ENCODE measurements at places on chromosomes 4 and X. TPM values are rescaled to one million over a fixed set of nuclear protein-coding genes. Genes with fewer than 3 reads are reported as not detected.

DNA sequence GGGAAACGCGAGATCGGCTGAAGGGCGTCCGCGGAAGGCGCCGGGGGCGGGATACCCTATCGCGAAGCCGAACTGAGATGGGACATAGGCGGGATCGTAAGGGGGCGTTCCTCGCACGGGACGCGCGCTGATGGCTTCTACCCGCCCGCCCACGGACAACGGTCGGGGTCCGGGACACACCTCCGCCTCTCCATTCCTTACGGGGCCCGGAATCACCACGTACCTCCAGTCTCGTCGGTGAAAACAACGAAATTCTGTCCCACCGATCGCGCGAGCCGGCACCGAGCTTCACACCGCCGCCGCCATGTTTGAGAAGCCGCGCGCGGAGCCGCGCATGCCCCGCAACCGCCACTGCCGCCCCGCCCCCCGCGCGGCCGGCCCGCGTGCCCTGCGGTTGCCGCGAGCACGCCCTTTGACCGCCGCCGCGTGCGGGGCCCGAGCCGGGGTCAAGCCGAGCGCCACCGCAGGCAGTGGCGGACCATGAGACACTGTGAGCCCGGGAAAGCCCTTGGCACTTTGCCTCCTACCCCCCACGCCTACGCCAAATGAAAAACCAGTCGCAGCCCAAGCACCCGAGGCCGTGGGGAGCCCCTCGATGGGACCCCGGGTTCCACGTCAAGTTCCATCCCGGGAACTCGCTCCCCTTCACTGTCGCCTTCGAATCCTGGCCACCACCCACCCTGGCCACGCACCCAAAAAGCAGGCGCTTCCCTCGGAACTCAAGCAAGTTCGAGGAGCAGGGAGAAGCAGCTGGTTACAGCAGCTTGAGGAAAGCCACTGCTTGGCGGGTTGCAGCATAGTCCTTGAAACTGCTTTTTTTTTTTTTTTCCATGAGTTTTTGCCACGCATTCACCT, at the start of gene SCML2:
TSS of gene SCML2 (minus strand) at position 320 of the 855 bp plus-strand sequence. CDS start 20,617 bp downstream, outside the sequence.
- peak; percentile 33 for DNase-seq
- no peak within 1 kb of the TSS for H3K27ac ChIP-seq
- peaks cover 22% of the 10 kb centered on the region for H3K27me3 ChIP-seq
- H3K4me3 ChIP-seq: peak within 1 kb of the TSS; percentile 39
- no peaks in the 10 kb centered on the region for H3K36me3 ChIP-seq
- H3K4me1 ChIP-seq: no peaks in the 10 kb centered on the region

Gene FAM9B
- not detected for total RNA-seq

DNA sequence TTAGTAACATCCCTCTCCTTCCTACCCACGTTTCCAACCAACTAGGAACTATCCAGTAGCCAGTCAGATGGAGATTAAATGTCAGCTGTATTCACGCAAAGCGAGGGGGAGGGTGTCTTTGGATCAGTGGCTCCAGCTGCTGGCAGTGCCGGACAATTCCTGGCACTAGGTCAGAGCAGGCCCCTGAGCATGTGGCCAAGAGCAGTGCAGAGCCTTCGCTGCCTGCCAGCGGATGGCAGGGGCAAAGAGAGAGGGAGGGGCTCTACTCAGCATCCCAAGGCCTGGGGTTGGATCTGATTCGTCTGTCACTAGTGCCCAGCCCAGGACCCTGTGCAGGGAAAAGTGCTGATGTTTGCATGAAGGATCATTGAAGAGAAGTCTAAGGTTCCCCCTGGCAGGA, 28.7 kb upstream of the JAKMIP1 start:
- H3K27me3 ChIP-seq: peaks cover 25% of the 10 kb centered on the region
- no peak overlapping the region for H3K27ac ChIP-seq
- H3K36me3 ChIP-seq: no peaks in the 10 kb centered on the region
- no peaks in the 10 kb centered on the region for H3K4me1 ChIP-seq

Gene NXF2B
- not detected for total RNA-seq

- H3K36me3 ChIP-seq: no peaks in the 10 kb centered on the region
- H3K4me1 ChIP-seq: no peaks in the 10 kb centered on the region
- no peak overlapping the region for H3K27ac ChIP-seq
- H3K4me3 ChIP-seq: no peak overlapping the region
- no peaks in the 10 kb centered on the region for H3K27me3 ChIP-seq
Measured at GRCh38 chr4:176668324-176668723, 124.4 kb downstream of the VEGFC start.

- DNase-seq: no peak
- H3K4me3 ChIP-seq: no peak overlapping the region
- H3K27me3 ChIP-seq: no peaks in the 10 kb centered on the region
- H3K27ac ChIP-seq: no peak overlapping the region
Measured at GRCh38 chr4:150070464-150071170, 7.6 kb upstream of the DCLK2 start.

DNA sequence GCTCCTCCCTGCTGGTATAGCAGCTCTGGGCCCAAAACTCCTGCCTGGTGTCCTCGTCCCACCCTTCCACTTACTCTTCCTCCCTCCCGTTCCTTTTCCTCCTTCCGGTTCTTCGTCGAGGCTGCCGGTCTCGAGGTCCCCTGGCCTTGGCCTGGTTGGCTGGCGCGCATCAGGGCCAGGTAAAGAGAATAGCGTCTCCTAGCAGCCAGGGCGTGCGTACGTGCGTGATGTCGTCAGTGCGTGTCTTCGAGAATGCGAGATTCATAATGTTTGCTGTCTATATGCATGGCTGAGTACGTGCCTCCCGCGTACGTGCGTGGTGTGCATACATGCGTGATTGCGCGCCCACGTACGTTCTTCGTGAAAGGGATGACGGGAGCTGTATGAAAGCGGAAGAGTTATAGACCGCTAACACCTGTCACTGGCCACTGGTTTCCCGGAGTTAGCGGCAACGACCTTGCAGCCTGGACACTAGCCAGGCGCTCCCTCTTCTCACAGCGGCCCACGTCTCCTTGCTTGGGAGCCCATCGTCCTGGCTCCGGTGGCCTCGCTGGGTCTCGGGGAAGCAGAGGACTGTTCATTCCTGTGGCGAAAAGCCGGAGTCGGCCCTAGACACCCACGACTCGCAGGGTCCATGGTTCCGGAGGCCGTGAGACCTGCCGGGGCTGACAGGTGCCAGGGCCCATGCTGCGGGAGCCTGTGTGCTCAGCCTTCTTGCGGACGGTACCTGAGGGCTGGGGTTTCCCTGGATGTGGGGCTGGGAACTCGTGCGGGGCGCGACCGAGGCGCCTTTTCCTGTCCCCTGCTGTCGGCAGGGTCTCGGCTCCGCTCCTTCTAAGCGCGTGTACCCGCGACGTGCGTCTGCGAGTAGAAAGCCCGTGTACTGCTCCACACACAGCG, at the start of gene EOLA1:
TSS of gene EOLA1 (plus strand) at position 392 of the 900 bp plus-strand sequence. CDS start 4,619 bp downstream, outside the sequence.
- peak; percentile 98 for DNase-seq
- peak within 1 kb of the TSS; percentile 81 for H3K4me3 ChIP-seq
- no peaks in the 10 kb centered on the region for H3K27me3 ChIP-seq
- no peaks in the 10 kb centered on the region for H3K36me3 ChIP-seq

Gene PPP2R2C
- 32.9 TPM for total RNA-seq

- no peak overlapping the region for H3K4me3 ChIP-seq
- no peak overlapping the region for H3K27ac ChIP-seq
- H3K4me1 ChIP-seq: no peaks in the 10 kb centered on the region
- H3K27me3 ChIP-seq: no peaks in the 10 kb centered on the region
- no peaks in the 10 kb centered on the region for H3K36me3 ChIP-seq
Measured at GRCh38 chr4:150814873-150815272, 200.2 kb downstream of the LRBA start.

Gene FGG
- total RNA-seq: not detected

Gene FATE1
- total RNA-seq: not detected

Gene VEGFC
- 8.8 TPM for total RNA-seq

Gene ATP1B4
- not detected for total RNA-seq

- no peak for DNase-seq
- no peaks in the 10 kb centered on the region for H3K27me3 ChIP-seq
- peaks cover 16% of the 10 kb centered on the region for H3K36me3 ChIP-seq
- no peak overlapping the region for H3K4me3 ChIP-seq
- H3K4me1 ChIP-seq: no peaks in the 10 kb centered on the region
Measured at GRCh38 chr4:41640906-41641305, 102.9 kb downstream of the LIMCH1 start.

DNA sequence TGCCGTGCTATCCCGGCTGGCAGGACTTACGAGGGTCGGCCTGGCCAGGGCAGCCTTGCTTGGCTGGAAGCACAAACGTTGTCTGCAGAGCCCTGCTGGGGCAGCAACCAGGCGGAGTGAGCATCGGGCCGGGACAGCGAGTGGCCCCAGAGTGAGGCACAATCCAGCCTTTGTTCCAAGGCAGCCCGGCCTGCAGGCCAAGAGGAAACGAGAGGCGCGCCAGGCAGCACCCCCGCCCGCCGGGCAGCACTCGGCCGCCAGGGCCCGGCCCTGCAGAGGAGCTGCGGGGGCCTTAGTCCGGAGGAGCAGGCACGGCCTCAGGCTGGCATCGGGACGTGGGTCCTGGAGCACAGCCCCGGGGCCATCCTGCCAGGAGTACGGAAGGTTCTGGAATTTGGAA, 24.1 kb downstream of the FGFRL1 start:
- H3K4me3 ChIP-seq: no peak overlapping the region
- H3K4me1 ChIP-seq: peaks cover 15% of the 10 kb centered on the region
- no peaks in the 10 kb centered on the region for H3K36me3 ChIP-seq
- no peak overlapping the region for H3K27ac ChIP-seq

- DNase-seq: no peak
- H3K4me3 ChIP-seq: no peak overlapping the region
- H3K27ac ChIP-seq: no peak overlapping the region
- H3K27me3 ChIP-seq: no peaks in the 10 kb centered on the region
Measured at GRCh38 chr4:20684852-20685763, 15.2 kb upstream of the PACRGL start.

Gene FAM241A
- 1.4 TPM for total RNA-seq

Gene BTC
- 4.5 TPM for total RNA-seq

GRCh38 chrX:47210661-47211425, 7.6 kb upstream of the CDK16 start:
- no peaks in the 10 kb centered on the region for H3K4me1 ChIP-seq
- DNase-seq: no peak
- no peaks in the 10 kb centered on the region for H3K27me3 ChIP-seq
- no peak overlapping the region for H3K27ac ChIP-seq
- no peak overlapping the region for H3K4me3 ChIP-seq
- H3K36me3 ChIP-seq: no peaks in the 10 kb centered on the region

Gene EPGN
- total RNA-seq: 4.5 TPM

Gene IL21
- not detected for total RNA-seq

GRCh38 chr4:153232768-153233167, 28.5 kb downstream of the TRIM2 start:
- H3K4me3 ChIP-seq: no peak overlapping the region
- peaks cover 62% of the 10 kb centered on the region for H3K4me1 ChIP-seq
- H3K36me3 ChIP-seq: 0 out of 2 replicates have a peak, but pooled peaks cover 2% of the 10 kb centered on the region
- peak overlapping the region; percentile 68 for H3K27ac ChIP-seq
- H3K27me3 ChIP-seq: no peaks in the 10 kb centered on the region

DNA sequence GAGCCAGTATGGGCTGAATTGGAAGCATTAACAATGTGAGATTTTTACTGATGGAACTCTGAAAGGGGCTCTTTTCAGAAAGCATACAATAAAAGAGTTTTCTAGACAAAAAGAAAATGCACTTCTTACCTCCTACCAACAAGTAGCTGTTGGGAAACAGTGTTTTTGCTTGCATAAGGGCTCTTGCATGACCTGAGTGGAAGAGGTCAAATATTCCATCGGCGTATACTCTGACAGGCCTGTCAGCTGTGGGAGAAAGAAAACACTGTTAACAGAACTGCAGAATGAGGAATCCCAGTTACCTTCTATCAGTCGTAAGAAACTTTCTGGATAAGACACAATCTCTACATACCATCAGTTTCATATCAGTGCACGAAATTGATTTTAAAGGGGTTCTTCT, 39.5 kb downstream of the PCYT1B start:
- H3K27me3 ChIP-seq: no peaks in the 10 kb centered on the region
- H3K36me3 ChIP-seq: no peaks in the 10 kb centered on the region
- H3K27ac ChIP-seq: no peak overlapping the region
- no peaks in the 10 kb centered on the region for H3K4me1 ChIP-seq
- H3K4me3 ChIP-seq: no peak overlapping the region

DNA sequence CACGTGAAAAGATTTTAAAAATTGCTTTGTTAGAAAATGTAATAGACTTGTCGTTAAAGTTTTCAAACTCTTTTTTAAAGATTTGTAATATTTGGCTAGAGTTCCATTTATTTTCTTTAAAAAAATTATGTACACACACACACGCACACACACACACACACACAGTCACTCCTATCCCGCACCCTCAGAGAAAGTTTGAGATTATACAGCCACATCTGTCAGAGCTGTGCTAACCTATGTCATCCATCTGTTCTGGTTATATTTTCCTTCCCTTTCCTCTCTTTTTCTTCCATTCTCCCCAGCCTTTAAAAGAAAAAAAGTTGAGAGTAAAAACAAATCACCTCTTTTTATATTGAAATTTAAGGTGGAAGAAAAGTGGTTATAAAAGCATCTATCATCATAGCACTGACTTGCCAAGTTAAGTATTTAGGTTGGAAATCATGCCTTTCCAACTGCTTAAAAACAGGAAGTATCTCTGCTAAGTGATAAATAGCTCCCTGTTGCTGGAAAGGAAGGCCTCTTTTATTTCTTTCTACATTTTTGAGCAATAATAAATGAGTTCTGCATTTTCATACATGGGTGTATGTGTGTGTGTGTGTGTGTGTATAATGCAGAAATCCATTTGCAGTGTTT, 163.3 kb upstream of the SPRY1 start:
- no peak overlapping the region for H3K27ac ChIP-seq
- no peak overlapping the region for H3K4me3 ChIP-seq
- no peaks in the 10 kb centered on the region for H3K4me1 ChIP-seq
- peak; percentile 6 for DNase-seq

DNA sequence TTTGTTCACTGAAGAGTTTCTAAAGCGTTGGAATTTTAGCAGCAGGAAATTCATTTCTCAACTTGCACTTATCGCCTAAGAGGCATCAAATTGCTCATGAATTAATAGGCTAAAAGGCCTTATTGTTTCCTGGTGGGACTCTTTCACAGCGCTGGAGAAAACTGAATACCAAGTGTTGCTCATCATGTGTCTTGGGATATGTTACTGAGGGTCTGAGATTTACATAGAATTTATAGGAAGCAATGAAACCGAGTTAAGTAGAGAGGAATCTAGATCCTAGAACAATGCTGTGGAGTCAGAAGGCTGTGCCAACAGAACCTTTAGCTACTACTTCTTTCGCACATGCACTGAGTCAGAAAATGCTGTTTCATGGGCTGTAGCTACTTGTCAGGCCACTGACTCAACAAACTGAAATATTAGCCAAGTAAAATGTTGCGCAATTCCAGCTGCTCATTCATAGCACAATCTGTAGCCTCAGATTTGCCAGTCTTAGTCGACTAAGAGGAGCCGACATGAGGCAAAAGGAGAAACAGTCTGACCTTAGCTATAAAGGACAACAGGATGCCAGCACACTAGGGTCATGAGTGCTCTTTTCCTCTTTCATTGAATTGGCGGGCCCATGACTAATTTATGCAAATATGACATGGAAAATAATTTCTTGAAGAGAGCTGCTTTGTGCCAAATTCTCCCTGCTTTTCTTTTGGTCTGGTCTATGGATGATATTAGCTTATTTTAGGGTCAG, 35.9 kb upstream of the CXCL8 start:
- H3K36me3 ChIP-seq: no peaks in the 10 kb centered on the region
- peak; percentile 87 for DNase-seq
- H3K27ac ChIP-seq: peak overlapping the region; percentile 99
- H3K4me1 ChIP-seq: peaks cover 52% of the 10 kb centered on the region
- H3K4me3 ChIP-seq: peak overlapping the region; percentile 13
